ENCODE measurements at places on chromosomes 5 and 9.

DNA sequence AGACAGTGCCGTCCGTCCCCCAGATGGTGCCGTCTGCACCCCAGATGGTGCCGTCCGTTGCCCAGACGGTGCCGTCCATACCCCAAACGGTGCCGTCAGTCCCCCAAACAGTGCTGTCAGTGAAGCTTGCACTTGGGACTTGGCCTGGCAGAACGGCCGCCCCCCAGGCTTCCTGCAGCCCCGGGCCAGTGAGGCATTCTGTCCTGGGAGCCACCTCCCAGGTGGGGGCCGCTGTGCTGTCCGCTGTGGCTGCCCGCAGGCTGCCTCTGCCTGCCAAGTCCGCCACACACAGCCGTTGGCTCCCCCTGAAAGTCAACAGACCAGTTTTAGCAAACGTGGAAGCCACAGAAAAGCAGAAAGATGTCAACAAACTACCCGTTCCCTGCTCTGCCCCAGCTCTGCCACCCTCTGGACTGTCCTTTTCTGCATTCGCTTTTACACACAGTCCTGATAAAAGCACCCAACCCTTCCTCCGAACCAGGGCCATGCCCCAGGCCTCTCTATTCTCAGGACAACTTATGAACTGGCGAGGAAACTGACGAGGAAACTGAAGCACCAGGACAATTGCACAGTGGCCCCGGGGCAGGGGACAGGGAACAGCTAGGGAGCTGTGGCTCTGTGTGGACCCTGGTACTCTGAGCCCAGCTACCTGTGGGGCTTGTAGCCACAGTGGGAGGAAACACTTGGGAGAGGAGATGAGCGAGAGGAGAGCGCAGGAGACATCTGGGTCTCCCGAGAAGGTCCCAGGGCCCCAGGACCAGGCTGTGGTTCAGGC is 39.6 kb upstream of the RXRA start:
- no peak for DNase-seq

DNA sequence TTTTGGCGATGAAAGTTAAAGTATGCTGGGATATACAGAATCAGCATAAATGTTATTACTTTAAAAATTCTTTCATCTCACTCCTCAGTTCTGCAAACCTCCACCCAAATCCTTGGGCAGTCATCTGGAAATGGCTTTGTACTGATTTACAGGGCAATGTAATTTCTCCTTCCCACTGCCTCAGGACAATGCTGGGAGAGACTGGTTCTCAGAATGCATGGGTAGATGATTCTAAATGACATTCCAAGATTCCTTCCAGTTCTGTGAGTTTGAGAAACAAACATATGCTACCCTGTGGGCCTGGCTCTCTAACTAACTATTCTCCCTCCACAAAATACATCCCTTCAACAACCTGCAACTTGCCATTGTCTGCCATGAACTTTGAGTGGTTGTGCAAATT is 7.5 kb upstream of the PSAT1 start:
- DNase-seq, result no peak

DNA sequence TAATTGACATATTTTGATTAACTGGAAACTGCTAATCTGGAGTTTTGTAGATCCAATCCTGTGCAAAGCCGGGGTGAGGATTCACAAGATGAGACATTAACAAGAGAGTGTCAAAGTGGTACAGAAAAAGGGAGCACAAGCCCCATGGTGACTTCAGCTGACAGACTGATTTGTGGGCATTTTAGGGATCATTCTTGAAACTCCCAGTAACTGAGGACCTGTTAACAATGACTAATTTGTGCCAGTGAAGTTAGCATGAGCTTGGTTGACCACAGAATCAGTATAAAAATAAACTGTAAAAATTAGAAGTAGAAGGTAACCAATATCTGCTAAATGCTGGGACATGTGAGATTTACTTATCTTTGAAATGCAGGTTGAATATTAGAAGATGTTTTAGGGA is 1578.3 kb downstream of the EFNA5 start:
- DNase-seq, result no peak

- no peak for DNase-seq
Observed at GRCh38 chr5:68147659-68148058, 67.9 kb upstream of the PIK3R1 start.

- no peak for DNase-seq
Observed at GRCh38 chr9:96160168-96160567, 141.8 kb downstream of the HSD17B3 start.

DNA sequence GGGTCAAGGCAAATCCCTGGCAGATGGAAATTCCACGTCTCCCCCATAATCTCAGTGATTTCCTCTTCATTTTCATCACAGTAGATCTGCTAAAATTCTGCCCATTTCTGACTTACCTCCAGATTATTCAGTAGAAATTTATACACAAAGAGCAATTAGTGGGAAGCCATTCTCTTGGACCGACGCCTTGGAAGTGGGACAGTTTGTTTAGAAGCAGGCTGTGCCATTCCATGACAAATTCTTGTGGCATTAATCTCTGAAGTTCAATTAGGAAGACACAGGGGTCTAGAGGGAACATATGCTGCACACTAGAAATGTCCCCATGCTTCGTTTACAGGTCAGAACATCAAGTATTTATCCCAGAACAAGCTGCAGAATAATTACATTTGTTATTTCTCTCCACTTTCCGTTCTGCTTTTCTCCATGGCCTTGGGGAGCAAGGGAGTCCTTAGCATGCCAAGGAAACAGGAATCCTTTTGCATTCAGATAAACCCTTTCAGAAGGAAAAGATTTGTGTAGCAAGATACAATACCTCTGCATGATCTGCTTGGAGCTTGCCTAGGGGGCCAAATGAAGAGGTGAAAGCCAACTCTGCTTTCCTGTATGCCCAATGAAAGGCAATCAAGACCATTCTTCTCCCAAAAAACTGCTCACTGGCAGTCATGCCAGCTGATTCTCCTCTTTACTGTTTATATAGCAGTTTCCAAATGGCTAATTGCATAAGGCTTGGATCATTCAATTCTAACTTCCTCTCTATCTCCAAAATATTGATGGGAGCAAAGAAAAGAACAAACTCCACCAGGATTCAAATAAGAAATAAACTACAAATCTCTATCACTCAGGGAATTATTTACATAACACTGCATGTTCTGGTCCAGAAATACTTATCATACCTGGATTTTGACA is 2.5 kb upstream of the PRKACG start:
- DNase-seq, result no peak

- DNase-seq, result no peak
Observed at GRCh38 chr9:21904776-21905175, 89.4 kb downstream of the CDKN2A start.
